Forelimb muscle (tissue), 1 donor: ENCODE measurements at places on chromosomes 6 and 20. TPM values are rescaled to one million over a fixed set of nuclear protein-coding genes. Genes with fewer than 3 reads are reported as not detected.

The CSNK2A1 gene
- polyA plus RNA-seq: 107 TPM

The DHX35 gene
- 8.3 TPM for polyA plus RNA-seq

DNA sequence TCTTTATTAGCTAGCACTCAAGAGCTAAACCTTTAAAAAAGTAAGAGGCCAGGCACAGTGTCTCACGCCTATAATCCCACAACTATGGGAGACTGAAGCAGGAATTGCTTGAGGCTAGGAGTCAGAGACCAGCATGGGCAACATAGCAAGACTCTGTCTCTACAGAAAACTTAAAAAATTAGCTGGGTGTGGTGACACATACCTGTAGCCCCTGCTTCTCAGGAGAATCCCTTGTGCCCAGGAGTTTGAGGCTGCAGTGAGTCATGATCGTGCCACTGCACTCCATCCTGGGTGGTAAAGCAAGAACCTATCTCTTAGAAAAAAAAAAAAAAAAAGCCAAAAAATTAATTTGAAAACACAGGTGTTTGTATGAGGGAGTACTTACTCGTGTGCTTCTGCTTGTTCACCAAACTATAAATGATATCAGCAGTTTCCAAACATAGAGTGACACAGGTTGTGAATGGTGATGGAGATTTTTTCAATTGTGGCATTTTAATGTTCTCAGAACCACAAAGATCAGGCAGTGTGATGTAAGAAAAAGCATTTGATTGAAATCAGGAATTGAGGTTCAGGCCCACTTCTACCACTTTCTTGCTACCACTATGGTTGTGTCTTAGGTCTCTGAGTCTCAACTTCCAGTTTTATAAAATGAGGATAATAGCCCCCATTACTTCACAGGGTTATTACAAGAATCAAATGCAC lies 104.9 kb downstream of the FOXO3 start:
- DNase-seq: no peak

DNA sequence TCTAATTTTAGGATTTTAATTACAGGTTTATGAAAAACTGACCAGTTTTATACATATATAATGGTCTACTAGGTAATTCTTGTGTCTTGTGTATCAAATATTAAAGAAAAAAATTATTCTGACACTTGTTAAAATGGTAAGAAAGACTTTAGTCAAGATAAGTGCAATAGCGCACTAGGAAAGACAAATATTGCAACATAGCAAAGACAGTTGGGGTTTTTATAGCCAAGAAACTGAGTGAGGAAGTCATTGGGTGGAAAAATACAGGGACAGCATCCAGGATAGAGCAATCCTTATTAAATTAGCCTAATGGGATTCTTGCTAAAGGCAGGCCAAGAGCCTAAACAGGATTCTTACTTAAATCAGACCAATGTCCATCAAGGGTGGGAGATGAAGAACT lies 71.1 kb downstream of the ROS1 start:
- DNase-seq: no peak

- no peak for DNase-seq
Observed at GRCh38 chr6:70901324-70901723, 55.5 kb downstream of the B3GAT2 start.

DNA sequence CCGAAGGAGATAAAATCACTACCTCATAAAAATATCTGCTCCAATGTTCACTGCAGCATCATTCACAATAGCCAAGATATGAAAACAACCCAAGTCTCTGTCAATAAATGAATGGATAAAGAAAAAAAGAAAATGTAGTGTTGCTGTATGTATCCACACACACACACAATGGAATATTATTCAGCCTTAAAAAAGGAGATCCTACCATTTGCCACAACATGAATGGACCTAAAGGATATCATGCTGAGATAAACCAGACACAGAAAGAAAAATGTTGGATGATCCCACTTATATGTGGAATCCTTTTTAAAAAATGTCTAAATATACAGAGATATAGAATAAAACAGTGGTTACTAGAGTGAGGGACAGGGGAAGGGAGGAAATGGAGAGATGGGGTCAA lies 192.2 kb upstream of the TAB2 start:
- DNase-seq: no peak

- no peak for DNase-seq
Observed at GRCh38 chr6:127079681-127080080, 38.8 kb upstream of the RSPO3 start.

DNA sequence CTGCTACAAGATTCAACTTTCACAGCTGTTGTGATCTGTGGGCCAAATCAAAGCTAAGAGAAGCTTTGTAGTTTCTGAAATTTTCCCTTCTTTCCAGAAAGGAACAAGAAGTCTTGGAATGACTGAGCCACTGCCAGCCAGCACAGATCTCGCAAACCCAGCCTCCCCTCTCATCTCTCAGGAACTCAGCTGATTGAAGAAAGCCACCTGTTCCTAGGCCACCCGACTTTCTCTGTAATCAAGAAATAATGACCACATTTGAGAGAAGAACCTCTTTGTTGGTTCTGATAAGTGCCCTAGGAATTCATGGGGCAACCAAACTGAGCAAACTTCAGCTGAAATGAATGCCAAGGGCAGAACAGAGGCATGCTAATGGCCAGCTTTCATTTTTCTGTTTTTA lies 61.7 kb downstream of the HDGFL1 start:
- DNase-seq: no peak

- DNase-seq: no peak
Observed at GRCh38 chr6:163820745-163821458, 406.4 kb downstream of the QKI start.
